ENCODE measurements at places on chromosomes 1 and 21.

DNA sequence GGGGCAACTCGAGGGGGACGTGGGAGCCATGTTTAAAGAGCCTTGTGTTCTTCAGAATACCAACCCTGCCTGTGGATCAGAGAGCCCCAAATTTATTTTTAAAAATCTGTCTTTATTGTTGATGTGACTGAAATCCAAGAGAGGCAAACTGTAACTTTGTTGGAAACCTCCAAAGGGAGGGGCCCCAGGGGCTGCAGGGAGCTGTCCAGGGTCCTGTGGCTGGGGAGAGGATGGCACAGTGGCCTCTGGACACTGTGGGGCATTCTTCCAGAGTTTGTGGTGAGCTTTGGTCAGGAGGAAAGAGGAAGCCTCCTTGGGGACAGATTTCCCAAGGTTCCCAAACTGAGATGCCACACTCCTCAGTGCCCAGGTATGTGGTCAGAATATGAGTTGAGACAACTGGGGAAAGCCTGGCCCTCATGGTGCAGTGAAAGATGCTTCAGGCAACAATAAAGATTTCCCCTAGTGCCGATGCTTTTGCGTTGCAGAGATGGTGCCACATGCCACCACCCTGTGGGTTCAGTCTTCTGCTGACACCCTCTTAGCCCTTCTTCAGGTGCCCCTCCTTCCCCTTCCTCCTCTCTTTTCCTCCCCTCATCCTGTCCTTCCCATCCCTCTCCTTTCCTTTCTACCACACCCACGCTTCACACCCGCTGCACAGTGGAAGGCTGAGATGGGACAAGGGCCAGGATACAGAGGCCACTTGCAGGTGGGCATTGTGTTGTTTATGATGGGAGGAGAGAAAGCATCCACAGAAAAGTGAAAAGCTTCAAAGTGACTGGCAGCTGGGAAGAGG is 122.1 kb downstream of the UCK2 start:
- no peak for DNase-seq

- DNase-seq = no peak
Measured at GRCh38 chr1:168917309-168917708, 188.3 kb upstream of the DPT start.

DNA sequence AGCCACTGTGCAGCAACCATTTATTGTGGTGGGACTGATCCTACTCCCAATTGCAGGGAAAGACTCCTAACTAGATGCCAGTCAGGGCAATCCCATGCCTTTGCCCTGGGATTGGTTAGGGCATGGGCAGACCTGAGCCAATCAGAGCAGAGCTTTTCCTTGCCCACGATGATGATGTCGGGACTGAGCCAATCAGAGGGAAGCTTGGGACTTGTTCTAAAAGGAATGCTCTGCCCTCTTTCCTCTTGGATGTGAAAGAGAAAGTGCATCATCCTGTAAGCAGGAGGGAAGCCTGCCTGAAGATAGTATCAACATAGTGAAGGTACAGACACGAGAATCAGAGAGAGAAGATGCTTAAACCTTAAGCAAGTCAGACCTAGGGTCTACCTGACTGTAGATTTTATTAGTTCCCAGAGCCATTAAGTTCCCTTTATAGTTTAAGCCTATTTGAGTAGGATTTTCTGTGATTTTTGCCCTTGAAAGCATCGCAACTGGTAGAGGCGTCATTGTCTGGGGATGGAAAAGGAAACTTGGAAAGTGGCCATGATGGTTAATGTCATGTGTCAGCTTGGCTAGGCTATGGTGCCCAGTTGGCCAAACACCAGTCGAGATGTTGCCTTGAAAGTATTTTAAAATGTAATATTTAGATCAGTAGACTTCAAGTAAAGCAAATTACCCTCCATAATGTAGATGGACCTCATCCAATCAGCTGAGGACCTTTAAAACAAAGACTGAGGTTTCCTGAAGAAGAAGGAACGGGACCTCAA is 19.9 kb downstream of the IRF2BP2 start:
- DNase-seq = no peak

- DNase-seq = no peak
Measured at GRCh38 chr1:72253132-72253531, 29.2 kb downstream of the NEGR1 start.

GRCh38 chr1:89670163-89670562 is 37.2 kb downstream of the LRRC8C start:
- DNase-seq = no peak

GRCh38 chr1:1857096-1857703 is 33.7 kb downstream of the GNB1 start:
- no peak for DNase-seq

DNA sequence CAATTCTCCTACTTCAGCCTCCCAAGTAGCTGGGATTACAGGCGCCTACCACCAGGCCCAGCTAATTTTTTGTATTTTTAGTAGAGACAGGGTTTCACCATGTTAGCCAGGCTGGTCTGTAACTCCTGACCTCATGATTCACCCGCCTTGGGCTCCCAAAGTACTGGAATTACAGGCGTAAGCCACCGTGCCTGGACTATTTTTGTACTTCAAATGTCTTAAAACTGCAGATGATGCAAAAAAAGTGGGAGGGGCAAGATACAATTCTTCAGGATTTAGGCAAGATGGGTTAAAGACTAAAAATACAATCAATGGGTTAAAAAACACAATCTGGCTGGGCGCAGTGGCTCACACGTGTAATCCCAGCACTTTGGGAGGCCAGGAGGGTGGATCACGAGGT is 4.7 kb downstream of the SCAF4 start:
- no peak for DNase-seq

DNA sequence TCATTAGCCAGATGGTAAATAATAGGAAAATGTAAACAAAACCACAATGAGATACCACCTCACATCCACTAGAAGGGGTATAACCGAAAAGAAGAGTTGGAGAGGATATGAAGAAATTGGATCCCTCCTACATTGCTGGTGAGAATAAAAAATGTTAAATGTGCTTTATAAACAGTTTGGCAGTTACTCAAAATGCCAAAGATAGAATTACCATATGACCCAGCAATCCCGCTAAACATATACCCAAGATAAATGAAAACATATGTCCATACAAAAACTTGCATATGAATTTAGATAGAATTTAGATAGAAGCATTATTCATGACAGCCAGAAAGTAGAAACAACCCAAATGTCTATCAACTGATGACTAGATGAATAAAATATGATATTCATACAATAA is 4.4 kb upstream of the FMO2 start:
- no peak for DNase-seq

- DNase-seq = no peak
Measured at GRCh38 chr1:70738624-70739023, 309.0 kb downstream of the PTGER3 start.

GRCh38 chr1:22408230-22408629 is 43.4 kb upstream of the ZBTB40 start:
- DNase-seq = no peak

DNA sequence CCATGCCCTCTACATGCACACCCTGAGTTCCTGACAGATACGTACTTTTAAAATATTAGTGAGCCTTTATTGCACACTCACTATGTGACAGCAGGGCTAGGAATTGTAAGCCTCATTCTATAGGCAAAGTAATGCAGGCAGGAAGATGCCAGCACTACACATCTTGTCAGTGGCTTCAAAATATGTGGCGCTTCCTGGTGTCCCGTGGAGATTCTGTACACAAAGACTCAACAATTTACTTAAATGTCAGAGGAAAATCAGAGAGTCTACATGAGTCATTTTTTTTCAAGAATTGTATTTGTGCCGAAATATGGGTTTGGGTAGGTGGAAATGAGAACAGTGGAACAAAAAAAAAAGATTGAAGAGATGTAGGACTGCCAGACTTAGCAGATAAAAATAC is 27.6 kb downstream of the RNASEL start:
- DNase-seq = no peak

DNA sequence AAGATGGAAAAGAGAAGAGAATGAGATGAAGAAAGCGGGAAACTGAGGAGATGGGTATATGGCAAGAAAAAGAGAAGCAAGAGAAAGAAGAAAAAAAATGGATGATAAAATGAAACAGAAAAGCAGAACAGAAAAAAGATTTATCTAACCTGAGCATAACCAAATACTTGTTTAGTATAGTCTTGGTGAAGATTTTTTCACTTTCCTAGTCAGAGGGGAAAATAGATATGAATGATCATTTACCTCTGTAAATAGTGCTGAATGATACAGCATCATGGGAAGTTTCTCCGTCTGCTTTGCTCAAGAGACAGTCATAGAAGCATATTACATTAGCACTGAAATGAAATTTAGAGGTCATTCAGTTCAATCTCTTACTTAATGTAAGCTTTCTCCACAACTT is 36.1 kb upstream of the PLPPR4 start:
- no peak for DNase-seq

GRCh38 chr1:13828454-13829151 is 128.6 kb downstream of the PRDM2 start:
- DNase-seq = no peak

- no peak for DNase-seq
Measured at GRCh38 chr1:30404341-30404740, 319.0 kb downstream of the MATN1 start.

GRCh38 chr1:163305441-163305840 is 16.3 kb upstream of the NUF2 start:
- DNase-seq = no peak

- no peak for DNase-seq
Measured at GRCh38 chr21:44093761-44094160, 13.4 kb upstream of the PWP2 start.

DNA sequence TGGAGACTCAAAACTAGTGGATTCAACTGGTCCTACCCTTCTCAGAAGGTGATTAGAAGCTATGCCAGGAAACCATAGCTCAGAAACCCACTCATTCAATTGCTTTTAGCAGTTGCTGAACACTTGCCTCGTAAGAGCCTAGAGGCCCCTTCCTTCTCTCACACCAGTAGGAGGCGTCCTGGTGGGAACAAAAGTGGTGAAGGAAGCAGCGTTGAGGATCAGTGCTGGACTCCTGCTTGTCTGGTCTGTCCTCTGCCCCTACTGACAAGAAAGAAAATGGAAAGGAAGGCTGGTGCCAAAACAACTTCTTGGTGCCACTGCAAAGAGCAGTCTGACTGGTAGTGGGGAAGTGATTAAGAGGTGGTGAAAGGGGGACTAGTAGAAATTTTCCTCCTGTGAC is 269.7 kb downstream of the LMO4 start:
- DNase-seq = no peak

GRCh38 chr1:224726441-224727182 is 110.5 kb downstream of the CNIH3 start:
- DNase-seq = no peak

- no peak for DNase-seq
Measured at GRCh38 chr1:71351438-71351837, 270.6 kb upstream of the ZRANB2 start.

GRCh38 chr1:161242313-161242712 is 4.3 kb upstream of the NR1I3 start:
- no peak for DNase-seq

DNA sequence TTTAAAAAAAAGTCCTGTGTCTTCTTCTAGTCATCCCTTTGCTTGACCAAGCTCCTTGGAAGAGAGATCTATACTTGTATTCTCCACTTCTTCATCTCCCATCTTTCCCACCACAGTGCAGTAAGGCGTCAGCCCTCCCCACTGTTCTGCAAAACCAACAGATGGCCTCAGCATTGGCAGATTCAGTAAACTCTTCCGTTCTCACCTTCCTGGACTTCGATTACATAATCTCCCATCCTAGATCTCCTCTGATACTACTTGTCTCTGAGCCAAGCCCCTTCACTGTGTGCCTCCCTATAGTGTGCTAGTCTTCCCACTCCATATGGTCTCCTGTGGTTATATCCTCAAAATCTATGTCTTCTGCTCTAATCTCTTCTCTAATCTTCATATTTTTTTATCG is 1.6 kb upstream of the COLGALT2 start:
- no peak for DNase-seq

GRCh38 chr1:165907256-165907857 is 79.9 kb downstream of the UCK2 start:
- no peak for DNase-seq

DNA sequence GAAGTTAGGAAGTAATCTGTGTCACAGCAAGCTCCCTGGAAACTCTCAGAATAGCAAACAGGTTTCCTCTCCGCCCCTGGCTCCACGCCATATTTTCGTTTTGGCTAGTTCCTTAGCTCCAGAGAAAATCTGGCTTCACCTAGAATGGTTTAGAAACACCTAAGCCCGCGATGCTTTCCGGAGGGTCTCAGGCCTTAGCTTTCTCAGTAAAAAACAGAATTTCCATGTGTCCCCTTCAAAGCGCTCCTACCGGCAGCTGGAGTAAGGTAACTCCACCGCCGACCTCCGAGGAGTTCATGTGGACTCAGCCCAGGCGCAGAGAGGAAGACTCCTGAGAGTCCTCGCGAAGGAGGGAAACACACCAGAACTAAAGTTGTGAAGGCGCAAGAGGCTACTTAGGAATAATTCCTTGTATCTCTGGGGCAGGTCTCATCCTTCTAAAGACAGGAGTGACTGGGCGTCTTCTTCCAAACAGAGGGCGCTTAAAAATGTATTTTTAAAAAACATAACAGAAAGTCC is 406 bp downstream of the KIAA0040 start:
- DNase-seq = no peak

- no peak for DNase-seq
Measured at GRCh38 chr21:32732544-32732943, 4.7 kb upstream of the SYNJ1 start.

DNA sequence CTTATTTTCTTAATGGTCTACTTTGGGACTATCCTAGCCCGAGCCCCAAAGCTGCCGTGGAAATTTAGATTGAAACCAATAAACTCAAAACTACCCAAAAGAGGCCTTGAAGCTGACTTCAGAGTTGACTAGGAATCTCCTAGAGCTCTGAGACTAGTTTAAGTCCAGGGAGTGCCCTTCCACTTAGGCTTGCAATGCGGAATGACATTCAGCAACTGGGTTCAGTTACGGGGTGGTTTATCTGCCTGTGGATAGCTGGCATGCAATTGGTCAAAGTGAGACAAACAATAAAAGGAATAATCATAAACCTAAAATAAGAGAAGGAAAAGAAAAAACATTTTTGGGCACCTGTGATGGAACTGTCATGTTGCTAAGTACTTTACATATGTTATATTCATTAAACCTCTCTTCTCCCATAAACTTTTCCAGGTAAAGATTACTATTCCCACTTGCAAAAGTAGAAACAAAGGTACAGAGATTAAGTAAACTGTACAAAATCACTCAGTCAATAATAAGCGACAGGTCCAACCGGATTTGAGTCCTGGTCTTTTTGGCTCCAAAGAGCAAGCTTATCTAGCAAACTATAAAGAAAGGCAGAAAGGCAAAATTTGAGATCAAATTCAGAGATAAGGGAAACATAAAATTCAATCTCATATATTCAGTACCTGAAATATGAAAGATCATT is 56.5 kb downstream of the GPATCH2 start:
- no peak for DNase-seq

DNA sequence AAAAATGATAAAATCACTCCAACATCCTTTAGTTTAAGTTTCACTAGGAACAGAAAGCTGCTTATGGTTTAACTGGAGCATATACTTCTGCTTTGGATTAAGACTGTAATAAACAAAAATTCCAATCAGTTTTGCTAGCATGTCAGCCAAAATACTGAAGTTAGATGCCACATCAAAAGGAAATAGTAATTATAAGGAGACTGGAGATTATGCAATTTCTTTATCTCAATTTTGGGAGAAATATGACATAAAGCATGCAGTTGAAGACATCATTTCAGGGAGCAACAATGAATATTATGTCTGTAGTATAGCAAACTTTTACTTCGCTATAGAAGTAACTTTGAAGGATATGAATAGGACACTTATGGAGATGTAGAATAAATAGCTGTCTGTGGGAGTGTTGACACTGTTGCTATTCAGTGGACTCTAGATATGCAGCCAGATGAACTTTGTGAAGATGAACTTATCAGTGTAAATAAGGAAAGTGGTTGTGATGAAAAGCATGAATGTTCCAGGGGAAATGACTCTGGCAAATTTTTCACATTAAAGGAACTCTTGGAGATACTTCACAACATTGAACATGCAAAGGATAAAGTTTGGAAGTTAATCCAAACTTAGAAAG is 107.8 kb downstream of the RABGAP1L start:
- DNase-seq = no peak

Data from D721Med (cell line).